ENCODE measurements at places on chromosomes 3 and 15.

GRCh38 chr3:127012091-127012490, 29.2 kb downstream of the PLXNA1 start:
- no peak for DNase-seq

DNA sequence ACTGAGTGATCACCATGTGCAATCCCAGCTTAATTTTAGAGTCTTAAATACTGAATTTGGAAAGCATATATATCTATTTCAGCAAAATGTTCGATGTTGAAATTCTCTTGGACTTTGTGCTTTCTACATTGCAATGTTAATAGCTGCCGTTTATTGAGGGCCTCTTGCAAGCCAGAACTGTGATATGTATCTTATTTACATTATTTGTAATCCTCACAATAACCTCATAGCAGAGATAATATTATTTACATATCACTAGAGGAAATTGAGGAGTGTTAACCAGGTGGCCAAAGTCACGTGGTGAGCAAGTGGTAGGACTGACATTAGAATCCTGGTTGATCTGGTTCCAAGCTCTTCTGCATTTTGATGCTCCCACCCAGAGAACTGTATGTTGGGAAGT, 254.1 kb downstream of the SLC9A9 start:
- no peak for DNase-seq

DNA sequence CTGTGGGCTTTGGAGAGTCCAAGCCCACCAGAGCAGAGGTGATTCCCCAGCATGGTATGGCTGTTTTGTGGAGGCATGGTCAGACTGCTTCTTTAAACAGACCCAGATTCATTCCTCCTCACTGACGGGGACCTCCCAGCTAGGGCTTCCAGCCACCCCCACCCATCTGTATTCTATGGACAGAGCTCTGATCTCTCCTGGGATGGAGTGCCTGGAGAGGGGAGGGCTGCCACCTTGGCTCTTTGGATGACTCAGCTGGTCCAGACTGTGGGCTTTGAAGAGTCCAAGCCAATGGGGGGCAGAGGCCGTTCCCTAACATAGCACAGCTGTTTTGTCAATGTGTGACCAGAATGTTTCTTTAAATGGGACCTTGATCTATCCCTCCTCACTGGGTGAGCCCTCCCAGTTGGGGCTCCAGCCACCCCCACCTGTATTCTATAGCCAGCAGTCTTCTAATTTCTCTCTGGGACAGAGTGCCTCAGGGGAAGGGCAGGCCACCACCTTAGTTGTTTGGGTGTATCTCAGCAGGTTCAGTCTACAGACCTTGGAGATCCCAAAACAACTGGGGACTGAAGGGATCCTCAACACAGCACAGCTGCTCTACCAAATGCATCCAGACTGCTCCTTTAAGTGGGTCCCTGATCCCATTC, 122.0 kb upstream of the OSTN start:
- no peak for DNase-seq

GRCh38 chr3:87674397-87675161, 384.2 kb downstream of the CGGBP1 start:
- DNase-seq = no peak

GRCh38 chr3:52428151-52429005, 16.5 kb downstream of the SEMA3G start:
- peak; percentile 80 for DNase-seq

DNA sequence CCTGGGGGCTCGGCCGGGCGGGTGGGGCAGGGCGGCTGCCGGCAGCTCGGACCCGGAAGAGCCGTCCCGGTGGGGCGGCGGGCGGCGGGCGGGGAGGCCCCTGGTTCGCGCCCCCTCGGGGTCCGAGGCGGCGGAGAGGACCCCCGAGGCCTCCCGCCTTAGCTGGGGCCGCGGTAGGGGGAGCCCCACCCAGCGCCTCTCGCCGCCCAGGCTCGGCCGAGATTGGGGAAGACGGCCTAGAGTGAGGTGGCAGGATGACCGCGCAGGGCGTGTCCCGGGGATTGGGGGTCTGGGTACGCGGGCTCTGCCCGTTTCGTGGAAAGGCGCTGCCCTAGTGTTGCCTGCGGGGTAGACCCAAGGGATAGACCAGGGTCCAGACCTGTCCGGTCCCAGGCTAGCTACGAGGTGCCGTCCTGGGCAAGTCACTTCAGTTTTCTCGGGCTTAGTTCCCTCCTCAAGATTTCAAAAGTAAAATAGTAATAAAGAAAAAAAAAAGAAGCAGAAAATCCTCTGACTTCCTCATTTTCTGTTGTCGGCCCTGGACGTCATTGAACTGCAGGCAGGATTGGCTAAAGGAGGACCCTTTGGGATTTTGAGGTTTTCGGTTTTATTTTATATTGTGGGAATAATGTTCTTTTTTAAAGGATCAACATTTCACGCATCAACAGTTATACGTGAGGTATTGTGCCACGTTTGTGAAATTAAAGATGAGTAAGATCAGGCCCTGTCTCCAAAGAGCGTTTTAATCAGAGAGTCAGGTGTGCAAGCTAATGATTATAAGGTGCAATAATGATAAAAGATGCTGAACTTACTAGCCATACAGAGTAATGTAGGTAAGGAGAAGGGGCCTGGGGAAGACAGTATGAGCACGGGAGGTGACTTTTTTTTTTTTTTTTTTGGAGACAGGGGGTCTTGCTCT, 679 bp downstream of the IQGAP1 start:
- DNase-seq = peak; percentile 71

DNA sequence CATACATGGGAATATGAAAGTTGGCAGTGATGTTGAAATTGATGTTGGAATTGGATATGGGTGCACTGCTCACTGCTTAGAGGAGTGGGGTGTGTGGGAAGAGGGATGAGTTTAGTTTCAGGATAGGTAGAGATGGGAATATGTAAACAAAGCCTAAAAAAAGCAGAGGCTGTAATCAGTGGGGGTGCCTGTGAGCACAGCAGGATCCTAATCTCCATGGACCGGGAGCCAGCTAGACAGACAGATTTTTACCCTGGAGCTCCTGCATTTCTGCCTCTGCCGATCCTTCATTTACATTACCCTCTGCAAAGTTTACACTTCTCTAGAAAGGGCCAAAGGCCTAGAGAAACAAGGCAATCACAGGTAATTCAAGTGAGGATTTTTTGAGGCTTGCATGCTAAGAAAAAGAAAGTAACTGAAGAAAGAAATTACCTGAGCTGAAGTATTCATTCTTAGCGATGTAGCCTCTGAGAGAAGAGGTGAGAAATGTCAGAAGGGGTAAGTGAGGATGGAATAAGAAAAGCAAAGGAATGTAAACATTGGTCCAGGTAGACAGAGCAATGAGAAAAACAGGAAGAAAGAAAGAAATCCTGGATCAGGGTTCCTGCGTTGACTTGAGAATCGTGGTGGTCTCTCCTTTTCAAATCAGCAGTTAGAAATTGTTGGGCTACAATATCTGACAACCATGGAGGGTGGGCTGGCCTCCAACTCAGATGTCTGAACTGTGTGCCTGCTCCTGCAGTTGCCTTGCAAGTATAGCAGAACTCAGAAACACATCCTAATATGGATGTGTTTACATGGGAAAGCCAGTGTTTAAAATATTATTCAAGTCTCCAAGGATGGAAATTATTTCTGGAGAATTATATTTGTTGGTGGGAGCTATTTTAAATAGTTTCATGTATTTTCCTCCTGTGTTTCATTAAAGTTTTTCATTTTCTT, 79.8 kb downstream of the CRTC3 start:
- DNase-seq = peak; percentile 26

- no peak for DNase-seq
Measured at GRCh38 chr3:53768478-53769459, 77.5 kb downstream of the CHDH start.

GRCh38 chr3:182094321-182094720, 382.6 kb downstream of the SOX2 start:
- no peak for DNase-seq

DNA sequence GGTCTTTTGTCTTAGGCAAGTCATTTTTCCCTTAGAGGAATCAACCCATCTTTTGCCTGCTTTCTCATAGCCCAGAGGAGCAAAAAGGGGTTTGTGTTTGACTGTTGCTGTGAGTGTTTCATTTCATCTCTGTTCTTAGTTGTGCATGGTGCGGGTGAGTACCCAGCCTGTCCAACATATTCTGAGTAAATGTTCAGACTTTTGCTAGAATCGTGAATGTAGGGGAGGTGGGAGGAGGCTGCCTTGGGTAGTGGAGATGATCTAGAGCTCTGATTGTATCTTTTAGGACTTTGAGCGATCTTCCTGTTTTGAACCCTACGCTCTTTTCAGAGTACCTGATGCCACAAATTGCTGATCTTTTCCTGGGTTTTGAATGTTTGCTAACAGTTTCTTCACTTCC, 123.1 kb downstream of the ZNF609 start:
- no peak for DNase-seq

GRCh38 chr3:194748225-194748624, 62.5 kb downstream of the FAM43A start:
- DNase-seq = no peak

Data from muscle of back (tissue), 13 donors.